ENCODE measurements at places on chromosomes 7 and 10.

DNA sequence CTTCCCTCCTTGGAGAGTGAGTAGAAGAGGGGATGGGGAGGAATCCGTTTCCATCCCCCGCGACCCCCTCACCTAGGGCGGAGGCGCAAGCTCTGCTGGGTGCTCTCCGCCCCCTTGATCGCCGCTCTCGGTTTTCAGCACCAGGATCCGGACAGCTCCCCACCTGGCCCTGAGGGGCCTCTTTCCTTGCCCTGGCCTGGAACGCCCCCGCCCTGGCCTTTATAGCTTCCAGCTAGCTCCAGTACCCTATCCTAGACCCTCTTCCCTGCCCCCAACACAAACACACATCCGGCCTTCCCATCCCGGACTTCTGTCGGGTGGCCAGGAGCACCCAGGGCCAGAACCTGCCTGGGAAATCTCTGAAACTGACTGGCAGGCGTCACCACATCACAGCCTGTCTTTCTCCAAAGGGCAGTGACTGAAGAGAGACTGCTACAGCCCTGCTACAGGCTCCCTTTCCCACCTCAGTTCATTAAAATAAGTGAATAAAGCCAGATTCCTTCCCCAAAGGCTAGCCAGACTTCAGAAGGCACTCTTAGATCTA, 72.3 kb upstream of the LEP start:
- DNase-seq = no peak

- DNase-seq = no peak
Measured at GRCh38 chr7:1009747-1010146, 26.8 kb downstream of the CYP2W1 start.

- no peak for DNase-seq
Measured at GRCh38 chr7:94612253-94612652, 43.7 kb downstream of the SGCE start.

GRCh38 chr10:127928021-127928806, 21.3 kb downstream of the PTPRE start:
- DNase-seq = no peak

DNA sequence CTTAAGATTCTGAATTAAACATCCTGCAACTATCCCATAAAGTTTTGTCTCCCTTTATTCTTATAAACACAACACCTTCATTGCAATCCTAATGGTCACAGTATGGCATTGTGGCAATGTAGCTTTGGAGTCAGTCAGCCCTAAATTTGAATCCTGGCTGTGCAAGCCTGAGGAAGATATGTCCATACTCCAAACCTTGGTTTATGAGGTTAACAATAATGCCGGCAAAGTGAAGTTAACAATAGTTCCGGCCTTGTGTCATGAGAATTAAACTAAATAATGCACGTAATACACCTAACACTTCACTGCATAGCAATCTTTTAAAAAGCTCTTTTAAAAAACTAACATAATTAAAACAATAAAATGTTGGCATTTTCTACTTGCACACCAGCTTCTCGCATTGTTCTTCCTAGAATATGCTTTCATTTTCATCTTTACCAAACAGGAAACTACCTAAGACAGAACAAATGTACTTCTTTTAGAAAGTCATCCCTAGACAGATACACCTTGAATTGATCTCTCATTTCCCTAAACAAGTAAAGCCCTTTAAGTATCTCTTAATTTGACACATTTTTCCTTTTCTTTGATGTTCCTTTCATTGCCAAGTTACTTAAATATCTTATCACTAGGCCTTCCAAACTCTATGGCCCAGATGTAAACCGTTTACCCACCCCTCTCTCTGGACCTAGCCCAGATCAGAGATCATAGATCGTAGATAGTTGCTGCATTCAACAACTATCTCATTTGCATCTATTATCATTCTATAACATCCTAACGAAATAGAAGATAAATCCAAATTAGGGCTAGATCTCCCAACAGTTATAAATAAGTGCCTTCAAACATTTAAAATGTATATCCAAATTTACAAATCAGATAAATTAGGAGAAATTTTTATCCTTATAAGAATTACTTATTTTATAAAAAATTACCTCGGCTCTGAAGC, 66.7 kb downstream of the CREB3L2 start:
- no peak for DNase-seq

DNA sequence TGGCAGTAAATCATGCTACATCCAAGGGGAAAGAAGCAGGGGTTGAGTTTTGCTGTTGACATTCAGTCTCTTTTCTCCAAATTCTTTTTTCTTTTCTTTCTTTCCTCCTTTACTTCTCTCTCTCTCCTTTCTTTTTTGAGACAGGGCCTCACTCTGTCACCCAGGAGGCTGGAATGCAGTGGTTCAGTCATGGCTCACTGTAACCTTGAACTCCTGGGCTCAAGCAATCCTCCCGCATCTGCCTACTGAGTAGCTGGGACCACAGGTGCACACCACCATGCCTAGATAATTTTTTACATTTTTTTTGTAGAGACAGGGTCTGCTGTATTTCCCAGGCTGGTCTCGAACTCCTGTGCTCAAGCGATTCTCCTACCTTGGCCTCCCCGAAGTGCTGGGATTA, 35.2 kb downstream of the SBDS start:
- DNase-seq = no peak

GRCh38 chr10:79292891-79293746, 54.1 kb upstream of the PPIF start:
- DNase-seq = no peak

GRCh38 chr7:134174795-134175261, 47.7 kb downstream of the LRGUK start:
- DNase-seq = no peak

DNA sequence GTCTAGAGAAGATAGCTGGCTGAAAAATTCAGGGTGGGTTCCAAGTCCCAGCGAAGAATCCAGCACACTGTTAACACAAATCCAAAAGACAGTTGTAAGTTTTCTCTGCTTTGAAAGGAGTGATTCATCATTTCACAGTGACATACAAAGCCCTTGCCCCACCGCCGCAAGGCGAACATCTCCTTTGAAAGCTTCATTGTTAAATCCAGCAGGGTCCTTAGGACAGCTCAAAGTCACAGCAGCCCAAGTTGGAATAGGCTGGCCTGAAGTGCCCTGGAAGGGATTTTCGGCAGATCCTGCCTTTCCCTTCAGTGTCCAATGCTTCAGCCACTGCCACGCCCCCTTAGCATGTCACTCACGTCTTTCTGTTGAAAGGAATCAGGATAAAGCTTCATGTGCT, 526.1 kb downstream of the CALN1 start:
- no peak for DNase-seq

- no peak for DNase-seq
Measured at GRCh38 chr10:75441196-75441595, 9.8 kb downstream of the LRMDA start.

DNA sequence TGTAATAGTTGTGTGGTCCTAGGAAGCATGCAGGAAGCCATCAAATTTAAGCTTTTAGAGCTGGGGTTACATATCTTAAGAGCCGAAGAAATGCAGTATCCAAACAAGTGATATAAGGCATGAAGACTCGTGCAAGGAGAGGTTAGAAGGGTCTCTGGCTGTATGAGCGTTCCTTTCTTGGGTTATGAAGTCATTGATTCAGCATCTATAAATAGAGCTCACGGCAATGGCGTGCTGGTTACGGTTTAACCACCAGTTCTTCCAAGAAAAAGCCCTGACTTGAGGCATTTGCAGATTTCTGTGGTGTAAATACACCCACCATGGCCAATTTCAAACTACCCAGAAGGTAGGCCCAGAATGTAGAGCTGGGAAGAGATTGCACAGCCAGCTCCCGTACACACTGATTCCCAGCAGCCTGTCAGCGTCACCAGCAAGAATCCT, 72.0 kb upstream of the KAT6B start:
- DNase-seq = no peak

GRCh38 chr10:35089611-35090161, 455 bp downstream of the CUL2 start:
- no peak for DNase-seq

- no peak for DNase-seq
Measured at GRCh38 chr7:150973571-150974451, 4.3 kb downstream of the KCNH2 start.

- DNase-seq = no peak
Measured at GRCh38 chr10:46301056-46301645, 14.4 kb downstream of the ANTXRL start.

- peak; percentile 21 for DNase-seq
Measured at GRCh38 chr10:32413513-32413912, 32.4 kb upstream of the CCDC7 start.

GRCh38 chr7:94396037-94396431, 1.3 kb downstream of the COL1A2 start:
- no peak for DNase-seq

DNA sequence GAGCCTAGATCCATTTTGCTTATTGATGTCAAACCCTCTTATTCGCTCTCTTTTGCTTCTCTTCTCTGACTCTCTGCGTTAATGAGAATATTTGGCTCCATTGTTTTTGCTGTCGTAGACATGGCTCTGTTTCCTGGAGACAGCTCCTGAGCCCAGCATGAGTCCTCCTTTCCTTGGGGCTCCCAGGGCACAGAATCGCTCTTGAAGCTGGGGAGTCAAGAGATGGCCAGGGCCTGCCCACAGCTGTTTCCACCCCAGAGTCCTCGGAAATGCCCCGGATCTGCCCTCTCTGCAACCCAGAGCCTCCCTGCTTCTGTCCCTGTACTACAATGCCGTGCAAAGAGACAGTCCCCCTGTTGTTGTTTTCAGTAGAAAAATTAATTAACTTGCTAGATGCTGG, 566.7 kb upstream of the FOXK1 start:
- DNase-seq = no peak

GRCh38 chr7:49892481-49892880, 119.0 kb downstream of the VWC2 start:
- DNase-seq = no peak

GRCh38 chr7:112076324-112076723, 129.9 kb downstream of the DOCK4 start:
- no peak for DNase-seq

DNA sequence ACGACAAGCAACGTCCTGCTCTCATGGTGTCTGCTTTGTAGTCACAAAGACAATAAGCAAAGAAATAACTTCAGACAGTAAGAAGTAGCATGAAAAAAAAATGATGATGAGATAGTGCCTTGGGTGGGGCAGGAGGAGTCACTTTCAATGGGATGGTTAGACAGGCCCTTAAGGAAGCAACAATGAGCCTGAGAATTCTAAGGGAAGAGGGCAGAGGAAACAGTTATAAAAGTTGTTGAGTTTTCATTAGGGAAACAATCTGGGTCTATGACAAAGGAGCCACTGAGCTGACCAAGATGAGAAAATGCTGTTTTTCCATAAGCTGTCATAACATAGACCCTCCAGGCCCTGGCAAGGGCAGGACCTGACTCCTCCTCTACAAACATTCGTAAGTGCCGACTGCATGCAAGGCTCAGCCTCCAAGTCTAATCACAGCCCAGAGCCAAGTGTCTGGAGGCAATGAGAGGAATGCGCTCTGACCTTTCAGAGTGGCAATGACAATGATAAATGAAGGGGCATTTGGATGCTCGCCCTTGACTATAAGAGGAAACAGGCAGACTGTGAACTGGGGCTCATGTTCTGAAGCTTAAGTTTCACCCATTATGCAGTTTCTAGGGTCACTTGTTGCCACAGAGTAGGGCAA, 43.7 kb downstream of the PPP1R3C start:
- no peak for DNase-seq

DNA sequence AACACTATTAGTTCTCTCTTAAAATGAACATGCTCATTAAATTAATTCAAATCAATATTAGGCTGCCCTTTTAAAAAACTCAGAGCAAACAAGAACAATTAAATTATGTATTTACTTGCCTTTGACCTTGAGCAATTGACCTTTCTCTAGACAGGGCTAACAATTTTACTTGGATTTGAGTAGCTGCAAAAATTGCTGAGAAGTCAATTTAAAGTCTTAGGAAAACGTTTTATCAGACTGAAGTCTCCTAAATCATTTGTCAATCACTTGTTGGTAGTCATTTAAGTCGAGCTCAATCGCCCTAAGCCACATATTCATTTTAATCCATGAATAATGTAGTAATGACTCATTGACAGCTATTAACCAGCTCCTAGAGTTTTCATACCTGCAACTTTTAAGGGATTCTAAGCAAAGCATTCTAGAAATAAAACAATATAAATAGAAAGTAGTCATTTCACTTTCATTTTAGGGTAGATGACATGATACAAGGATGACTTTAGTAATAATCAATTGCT, 84.9 kb upstream of the SEC61G start:
- no peak for DNase-seq

GRCh38 chr7:74262639-74263398, 8.6 kb upstream of the RFC2 start:
- no peak for DNase-seq

DNA sequence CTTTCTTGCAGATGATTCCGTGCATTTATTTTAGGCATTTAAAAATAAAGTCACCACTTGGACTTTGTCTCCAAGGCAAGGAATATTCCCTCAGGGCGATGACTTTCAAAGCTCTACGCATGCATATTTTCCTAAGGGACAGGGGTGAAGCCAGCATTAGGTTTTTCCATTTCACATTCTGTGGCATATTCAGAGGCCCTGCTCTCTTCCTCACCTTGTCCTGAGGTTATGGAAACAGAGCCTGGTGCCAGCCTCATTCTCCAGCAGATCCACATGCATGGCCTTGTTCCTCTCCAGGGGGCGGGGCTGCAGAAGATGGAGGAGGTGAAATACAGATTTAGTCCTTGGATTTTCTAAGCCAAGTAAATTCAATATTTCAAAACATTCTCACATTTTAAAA, 11.6 kb upstream of the LYZL1 start:
- no peak for DNase-seq

- no peak for DNase-seq
Measured at GRCh38 chr7:95527033-95527775, 41.5 kb downstream of the ASB4 start.

- DNase-seq = no peak
Measured at GRCh38 chr10:103645141-103646054, 151.9 kb downstream of the NEURL1 start.

All from stimulated activated CD8-positive, alpha-beta memory T cell treated with anti-CD3 and anti-CD28 coated beads, Interleukin-4, amount 100 ng/mL, for 24 hours (primary cell).